Heart left ventricle (tissue), 16 donors: ENCODE measurements at places on chromosomes 12 and 14. TPM values are rescaled to one million over a fixed set of nuclear protein-coding genes. Genes with fewer than 3 reads are reported as not detected.

GRCh38 chr14:99186956-99187690 lies 84.9 kb downstream of the BCL11B start:
- DNase-seq: no peak

DNA sequence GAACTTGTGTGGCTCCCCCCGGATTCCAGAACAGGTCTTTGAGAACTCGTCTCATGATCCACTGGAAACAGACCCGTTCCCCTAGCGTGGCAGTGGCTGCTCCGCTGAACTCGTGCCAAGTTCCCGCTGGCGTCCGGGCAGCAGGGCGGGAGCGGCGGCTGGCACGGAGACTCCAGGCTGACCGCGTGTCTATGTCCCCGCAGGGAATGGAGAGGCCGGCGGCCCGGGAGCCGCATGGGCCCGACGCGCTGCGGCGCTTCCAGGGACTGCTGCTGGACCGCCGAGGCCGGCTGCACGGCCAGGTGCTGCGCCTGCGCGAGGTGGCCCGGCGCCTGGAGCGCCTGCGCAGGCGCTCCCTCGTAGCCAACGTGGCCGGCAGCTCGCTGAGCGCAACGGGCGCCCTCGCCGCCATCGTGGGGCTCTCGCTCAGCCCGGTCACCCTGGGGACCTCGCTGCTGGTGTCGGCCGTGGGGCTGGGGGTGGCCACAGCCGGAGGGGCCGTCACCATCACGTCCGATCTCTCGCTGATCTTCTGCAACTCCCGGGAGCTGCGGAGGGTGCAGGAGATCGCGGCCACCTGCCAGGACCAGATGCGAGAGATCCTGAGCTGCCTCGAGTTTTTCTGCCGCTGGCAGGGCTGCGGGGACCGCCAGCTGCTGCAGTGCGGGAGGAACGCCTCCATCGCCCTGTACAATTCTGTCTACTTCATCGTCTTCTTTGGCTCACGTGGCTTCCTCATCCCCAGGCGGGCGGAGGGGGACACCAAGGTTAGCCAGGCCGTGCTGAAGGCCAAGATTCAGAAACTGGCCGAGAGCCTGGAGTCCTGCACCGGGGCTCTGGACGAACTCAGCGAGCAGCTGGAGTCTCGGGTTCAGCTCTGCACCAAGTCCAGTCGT lies 1.5 kb downstream of the APOLD1 start:
- peak; percentile 92 for DNase-seq

The CBX5 gene
- polyA plus RNA-seq: 32.1 TPM

- peak; percentile 91 for DNase-seq
Measured at GRCh38 chr12:120301962-120302815, at the start of gene SIRT4. Gene SIRT4 (plus strand): TSS chr12:120302321. CDS start chr12:120303562, 1,241 bp downstream.

DNA sequence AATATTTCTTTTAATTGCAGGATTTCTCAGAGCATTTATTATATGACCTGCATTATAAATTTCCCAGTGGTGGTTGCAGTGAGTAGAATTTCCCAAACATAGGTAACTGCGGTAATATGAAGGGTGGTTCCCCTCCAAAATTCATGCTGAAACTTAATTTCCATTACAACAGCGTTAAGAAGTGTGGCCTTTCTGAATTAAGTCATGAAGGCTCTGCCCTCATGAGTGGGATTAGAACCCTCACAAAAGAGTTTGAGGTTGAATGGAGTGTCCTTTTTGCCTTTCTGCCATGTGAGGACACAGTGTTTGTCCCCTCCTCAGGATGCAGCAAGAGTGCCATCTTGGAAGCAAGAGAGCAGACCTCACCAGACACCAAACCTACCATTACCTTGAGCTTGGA lies 233.6 kb downstream of the KTN1 start:
- no peak for DNase-seq

The MUCL1 gene
- polyA plus RNA-seq: not detected

DNA sequence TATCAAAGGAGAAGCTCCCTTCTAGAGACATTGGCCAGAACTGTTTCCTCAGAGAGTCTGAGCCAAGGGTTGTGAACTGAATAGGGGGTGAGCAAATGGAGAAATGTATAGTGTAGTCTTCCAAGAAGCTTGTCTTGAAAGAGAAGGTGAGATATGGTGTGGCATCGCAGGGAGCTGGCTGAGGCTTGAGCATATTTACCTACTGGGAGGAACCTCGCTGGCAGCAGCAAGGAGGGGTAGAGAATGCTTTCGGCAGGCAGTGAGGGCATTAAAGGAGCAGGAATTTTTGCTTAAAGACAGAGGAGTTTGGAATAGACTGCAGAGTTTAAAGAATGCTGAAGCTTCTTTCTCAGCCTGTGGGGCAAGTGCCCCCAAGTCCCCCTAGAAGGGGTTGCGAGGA lies 59.3 kb upstream of the PRMT8 start:
- no peak for DNase-seq

GRCh38 chr12:4106621-4107020 lies 166.9 kb upstream of the CCND2 start:
- no peak for DNase-seq

DNA sequence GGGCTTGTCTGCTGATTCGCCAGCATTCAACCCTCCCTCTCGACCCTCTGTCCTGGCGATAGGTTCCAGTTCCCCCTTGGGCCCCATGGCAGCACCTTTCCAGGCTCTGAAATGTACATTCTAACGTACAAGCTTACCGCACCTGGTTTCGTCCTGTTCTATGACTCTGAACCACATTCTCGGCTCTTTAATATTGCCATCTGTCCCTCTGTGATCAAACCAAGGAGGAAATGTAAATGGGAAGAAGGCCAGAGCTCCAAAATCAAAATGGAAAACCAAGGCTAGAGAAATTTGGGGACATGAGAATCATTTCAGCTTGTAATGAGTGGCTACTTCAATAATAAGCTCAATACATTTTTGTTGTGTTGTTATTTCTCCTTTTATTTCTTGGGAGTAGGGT lies 117.2 kb downstream of the TTC7B start:
- no peak for DNase-seq

DNA sequence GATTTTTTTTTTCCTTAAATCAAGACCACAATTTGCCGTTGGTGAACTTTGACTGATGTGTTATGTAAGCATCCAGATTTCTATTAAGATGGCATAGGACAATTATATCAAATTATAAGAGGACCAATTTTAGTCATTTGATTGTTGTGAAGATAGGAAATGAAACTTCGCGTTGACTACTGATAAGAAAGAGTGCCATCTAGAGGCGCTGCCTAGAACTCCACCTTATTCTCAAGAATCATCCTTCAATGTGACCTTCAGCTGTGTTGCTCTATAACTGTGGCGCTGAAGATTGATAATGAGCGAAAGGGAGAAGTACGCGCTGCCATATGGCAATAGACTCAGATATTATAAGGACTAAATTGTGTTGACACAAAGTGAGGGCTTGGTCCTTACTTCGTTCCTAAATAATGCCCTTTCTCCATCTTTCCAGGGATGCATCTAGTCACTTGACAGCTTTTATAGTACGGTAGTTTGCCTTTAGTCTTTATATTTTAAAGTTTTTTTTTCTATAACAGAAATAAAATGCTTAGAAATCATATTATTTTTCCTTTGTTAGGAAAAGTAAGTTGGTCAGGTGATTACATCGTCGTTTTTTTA lies 350.8 kb upstream of the STXBP6 start:
- DNase-seq: peak; percentile 22
